ENCODE measurements at places on chromosomes 5 and 9.

GRCh38 chr5:139708877-139709581 lies 60.9 kb downstream of the CXXC5 start:
- peak; percentile 79 for DNase-seq

DNA sequence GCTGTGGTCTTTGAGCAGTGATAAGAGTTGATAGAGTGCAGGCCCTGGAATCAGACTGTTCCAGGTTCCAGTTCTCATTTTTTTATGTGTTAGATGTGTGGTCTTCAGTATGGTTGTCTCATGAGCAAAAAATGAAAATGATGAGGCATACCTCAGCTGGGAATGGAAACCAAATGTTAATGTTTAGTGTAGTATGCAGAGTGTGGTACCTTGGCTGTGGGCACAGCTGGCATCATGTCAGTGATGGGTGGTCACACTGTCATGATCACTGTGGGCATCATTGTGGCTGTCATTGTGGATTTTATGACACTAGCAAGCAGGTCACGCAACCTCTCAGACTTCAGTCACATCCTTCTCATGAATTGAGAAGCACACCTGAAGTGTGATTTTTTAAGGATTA lies 6.4 kb downstream of the ABLIM3 start:
- DNase-seq: no peak

GRCh38 chr9:82923092-82923911 lies 139.6 kb downstream of the RASEF start:
- DNase-seq: peak; percentile 14

- no peak for DNase-seq
Observed at GRCh38 chr9:36222449-36222848, 31.7 kb downstream of the CLTA start.

All from hepatocyte (in vitro differentiated cells).